ENCODE measurements at places on chromosomes 3 and 15.
A peak's percentile ranks its signal among the peaks of the same experiment; 100 is the strongest.

DNA sequence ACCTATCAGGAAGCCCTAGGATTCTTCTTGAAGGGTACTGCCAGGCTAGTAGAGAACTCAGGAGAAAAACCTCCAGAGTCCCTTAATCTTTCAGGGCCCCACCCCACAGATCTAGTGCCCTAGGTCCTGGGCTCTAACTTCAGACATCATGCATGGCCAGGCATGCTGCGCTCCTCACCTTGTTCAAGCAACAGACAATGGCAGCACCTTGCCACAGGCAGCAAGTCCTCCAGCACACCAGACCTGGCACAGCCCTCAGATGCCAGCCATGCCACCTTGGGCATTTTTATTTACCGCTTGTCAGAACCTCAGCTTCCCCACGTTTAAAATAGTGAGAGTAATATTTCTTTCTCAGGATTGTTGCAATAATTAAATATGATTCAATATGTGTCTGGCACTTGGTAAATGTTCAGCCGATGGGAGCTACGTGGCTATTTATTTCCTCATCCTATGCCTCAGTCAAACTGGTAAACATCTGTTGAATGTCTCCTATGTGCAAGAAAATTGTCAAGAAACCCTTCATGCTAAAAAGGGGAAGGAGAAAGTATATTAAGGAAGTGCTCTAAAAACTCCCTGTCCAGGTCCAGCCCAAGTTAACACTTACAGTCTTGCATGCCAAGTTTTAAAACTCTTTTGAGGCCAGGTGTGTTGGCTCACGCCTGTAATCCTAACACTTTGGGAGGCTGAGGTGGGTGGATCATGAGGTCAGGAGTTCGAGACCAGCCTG, 14.5 kb upstream of the CCR1 start:
- DNase-seq, result peak; percentile 45

DNA sequence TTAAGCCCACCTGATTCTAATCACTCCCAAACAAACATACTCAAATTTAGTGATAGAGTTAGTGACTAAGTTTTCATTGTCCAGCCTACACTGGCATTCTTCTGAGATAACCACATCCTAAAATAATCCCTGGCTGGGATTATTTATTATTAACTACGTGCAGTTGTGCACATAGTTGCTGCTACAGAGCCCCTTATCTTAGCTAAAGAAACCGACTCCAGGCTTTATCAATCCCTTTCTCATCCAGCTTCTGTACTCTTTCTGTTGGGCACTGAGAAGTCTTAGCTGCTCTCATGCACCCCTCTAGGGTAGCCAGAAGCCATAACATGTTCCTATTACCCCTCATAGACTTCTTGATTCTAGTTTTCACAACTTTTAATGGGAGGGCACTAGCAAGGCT, 208.7 kb downstream of the MBNL1 start:
- no peak for DNase-seq

DNA sequence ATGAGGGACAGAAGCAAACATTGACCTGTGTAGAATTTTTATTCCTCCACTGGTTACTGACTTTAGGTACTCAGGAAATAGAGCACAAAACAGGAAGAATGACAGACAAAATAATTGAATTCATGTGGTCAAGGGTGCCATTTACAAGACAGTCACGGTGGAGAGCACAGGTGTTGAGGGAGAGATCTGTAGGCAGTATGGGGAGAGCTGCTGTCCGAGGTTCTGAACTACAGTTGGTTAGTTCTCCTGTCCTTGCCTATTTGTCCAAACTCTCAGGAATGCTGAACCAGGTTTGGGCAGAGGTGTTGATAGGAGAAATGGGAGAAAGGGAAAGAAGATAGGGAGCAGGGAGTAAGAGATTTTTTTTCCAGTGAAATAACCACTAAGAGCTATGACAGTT, 178.5 kb upstream of the ZBTB20 start:
- DNase-seq, result no peak

GRCh38 chr3:43353923-43354670, 67.8 kb downstream of the SNRK start:
- no peak for DNase-seq

- DNase-seq, result no peak
These were observed 148.9 kb upstream of the ABI3BP start for GRCh38 chr3:101142160-101142559.

- no peak for DNase-seq
These were observed 62.8 kb upstream of the IMPG2 start for GRCh38 chr3:101383156-101383575.

DNA sequence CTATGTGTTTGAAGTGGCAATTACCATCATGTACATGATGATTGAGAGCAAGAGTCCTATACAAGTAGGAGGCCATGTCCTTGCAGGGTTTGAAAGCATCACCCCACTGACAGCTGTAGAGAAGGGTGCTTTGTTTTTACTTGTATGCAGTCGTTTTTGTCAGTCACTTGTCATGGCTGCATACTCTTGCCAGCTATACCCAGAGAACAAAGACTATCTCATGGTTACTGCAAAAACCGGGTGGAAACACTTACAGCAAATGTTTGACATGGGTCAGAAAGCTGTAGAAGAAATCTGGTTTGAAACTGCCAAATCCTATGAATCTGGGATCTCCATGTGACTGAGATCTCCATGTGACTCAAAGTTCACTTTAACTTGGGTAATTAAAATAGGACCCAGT, 6.9 kb upstream of the PSMA4 start:
- DNase-seq, result no peak

DNA sequence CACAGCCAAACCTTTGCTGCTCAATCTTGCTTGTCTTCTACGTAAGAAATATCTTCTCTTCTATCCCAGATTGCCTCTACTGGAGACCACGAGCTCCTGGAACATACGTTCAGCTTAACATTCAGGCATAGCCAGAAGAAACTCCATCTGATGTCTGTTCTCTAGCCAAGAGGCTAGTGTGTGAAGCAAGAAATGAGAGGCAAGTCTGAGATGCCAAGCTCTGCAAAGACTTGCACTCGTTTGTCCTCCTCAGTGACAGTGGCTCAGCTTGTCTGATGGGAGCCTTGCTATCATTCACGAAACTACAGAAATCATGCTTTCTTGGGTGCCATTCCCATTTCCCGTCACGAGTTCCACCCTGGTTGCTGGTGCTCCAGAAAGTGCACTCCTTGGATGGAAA, at the start of gene SCN10A:
Gene SCN10A (minus strand): TSS at position 192 of the 400 bp plus-strand sequence. CDS start 22,207 bp downstream, outside the sequence.
- no peak for DNase-seq

Measured in GDM1 (cell line).